HCT116 (cell line): ENCODE measurements at places on chromosomes 2 and 18.

DNA sequence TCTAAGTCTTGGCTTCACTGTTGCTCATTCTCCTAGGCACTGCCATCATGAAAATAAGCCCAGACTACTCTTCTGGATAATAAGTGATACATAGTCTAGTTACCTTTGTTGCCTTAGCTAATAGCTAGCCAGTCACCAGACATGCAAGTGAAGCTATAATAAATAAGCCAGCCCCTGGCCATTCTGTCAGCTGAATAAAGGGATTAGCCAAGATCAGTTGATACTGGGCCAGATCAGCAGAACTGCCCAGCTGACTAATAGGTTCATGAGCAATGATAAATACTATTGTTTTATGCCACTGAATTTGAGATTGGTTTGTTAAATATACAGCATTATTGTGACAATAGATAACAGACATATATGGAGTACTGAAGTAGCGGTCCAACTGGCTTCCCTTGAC lies 8.0 kb upstream of the C2orf69 start:
- DNase-seq: no peak

GRCh38 chr18:24584205-24584604 lies 123.8 kb downstream of the HRH4 start:
- no peak for DNase-seq

DNA sequence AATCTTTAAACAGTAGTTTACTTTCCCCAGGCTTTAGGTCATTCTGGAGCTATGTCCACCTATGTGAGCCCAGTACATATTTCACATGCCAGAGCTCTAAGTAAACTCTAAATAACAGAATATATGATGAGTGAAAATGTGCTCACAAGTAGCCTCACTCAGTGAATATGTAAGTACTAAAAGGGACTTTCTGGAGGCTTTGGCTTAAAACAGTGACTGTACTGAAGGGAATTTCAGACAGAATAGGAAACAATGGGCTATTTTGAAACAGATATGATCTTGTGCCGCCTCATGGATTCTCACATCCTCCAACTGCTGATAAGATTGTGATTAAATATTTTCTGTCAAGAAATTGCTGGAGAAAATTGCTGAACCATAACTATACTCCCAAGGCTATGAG lies 747.9 kb downstream of the SOCS6 start:
- no peak for DNase-seq

DNA sequence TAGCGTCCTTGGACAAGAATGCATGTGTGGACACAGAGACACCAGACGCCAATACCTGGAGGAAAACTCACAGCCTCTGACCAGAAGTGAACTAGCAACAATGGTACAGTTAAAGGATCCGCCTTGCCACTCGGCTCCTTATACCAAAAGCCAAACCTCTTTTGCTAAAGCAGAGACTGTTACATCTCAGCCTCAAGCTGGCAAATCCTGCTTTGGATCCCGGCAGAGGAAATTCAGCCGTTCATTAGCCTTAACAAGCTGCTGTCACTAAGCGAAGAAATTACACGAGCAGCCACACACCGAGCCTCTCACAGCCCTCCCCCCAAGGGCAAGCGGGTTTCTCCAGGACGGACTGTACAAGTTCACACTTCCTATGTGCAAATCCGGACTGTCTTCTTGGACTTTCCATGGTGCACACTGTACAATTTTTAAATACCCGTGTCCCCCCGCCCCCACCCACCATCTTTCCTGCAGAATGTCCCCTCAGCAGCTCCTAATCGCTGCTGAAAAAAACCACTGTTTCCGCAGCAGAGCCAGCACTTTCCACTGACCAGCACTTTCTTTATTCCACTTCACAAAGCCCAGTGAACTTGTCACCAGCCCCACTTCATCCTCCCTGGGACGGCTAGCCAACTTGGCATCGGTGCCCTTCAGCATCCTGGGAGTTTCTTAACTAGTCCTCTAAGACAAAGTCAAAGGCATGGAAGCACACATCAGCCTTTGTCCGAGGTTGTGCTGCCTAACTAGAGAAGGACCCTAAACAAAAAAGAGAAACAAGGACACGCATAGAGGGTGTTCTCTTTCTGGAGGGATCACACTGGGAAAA lies 1.5 kb downstream of the KLF7 start:
- DNase-seq: no peak

DNA sequence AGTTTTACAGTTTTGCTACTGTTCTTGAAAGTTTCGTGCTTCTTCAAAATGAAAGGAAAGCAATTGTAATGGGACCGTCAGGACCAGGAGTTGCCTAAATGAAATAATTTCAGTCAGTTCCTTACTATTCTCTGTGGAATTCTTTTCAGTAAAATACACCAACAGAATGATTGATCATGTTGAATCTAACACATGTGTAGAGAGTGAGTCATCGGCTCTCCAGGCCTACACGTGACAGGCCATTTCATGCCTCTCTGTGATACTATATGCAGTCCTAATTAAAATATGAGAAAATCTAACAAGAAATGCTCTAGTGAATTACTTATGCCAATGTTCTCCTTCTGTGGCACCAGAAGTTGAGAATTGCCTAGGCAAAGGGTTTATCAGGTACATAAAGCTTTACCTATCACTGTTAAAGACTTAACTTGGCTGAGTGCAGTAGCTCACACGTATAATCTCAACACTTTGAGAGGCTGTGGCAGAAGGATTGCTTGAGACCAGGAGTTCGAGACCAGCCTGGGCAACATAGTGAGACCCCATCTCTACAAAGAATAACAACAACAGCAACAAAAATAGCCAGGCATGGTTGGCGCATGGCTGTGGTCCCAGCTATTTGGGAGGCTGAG lies 199.4 kb downstream of the LRRTM1 start:
- DNase-seq: no peak

GRCh38 chr2:181872178-181872577 lies 19.4 kb upstream of the ITPRID2 start:
- no peak for DNase-seq
